ENCODE measurements at places on chromosomes 7 and 10.

DNA sequence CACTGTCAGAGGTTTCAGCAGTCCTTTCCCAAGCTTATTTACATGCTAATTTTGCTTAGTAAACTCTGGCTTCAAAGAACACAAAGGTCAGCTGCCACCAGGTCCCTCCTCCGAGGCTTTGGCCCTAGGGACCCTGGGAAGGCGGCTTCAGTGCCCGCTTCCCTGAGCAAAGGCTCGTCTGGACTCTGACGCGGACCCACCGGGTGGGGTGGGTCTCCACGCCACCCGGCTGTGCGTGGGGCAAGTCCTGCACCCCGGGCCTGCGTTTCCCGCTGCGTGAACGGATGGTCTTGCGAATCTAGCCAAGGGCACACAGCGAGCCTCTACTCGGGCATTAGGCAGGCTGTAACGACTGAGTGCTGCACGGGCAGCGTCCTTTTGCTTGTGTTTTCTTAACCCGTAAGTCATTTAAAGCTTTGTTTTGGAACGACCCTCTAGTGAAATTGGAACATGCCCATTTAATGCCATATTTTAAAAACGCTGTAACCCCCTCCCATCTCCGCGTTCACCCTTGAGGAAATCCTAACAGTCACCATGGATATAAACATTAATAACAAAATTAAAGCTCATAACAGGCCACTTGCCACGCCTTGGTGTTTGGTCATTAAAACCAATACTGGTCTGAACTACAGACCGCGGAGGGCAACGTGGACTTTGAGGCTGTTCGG is 828 bp downstream of the BNIP3 start:
- DNase-seq, result no peak

GRCh38 chr10:103433858-103434257 is 18.3 kb downstream of the CALHM2 start:
- DNase-seq, result no peak

DNA sequence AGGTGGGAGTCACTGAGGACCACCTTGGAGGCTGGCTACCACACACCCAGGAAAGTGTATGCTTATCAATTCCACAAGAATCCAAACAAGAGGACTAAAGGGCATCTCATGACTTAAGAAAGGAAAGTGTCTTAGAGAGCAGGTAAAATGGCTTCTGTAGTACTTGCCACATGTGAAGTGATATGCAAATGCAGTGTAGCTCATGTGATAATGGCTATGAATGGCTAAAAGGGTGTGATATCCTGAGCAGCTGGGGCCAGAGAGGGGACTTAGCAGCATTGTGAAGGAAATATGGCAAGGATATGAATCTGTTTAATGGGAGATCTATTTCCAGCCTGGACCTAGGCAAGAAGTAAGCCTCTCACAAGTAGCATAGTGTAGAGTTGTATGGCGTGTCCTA is 90.5 kb downstream of the BUB3 start:
- no peak for DNase-seq

DNA sequence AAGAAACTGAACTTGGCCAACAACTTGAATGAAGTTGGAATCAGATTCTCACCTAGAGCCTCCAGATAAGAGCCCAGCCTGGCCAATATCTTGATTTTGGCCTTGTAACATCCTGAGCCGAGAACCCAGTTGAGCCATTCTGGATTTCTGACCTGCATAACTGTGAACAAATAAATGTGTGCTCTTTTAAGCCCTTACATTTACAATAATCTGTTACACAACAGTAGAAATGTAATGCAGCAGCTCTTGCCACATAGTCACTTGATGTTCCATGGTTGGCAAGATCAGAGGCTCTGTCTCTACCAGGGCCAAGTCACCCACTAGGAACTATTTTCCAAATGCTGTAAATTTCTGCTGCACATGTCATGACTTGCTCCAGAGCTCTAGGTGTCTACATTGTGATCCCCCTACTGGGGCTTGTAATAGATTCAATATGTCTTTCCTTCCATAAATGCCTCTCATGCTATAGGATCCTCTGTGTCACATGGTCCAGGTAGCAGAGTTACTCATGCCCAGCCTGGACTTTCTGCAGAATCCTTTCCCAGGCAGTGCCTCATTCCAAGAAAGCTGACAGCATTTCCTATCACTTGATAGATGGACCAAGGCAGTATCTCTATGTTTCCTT is 11.4 kb upstream of the RBM20 start:
- no peak for DNase-seq

- no peak for DNase-seq
These were observed 10.6 kb downstream of the SLC25A16 start for GRCh38 chr10:68516766-68517165.

DNA sequence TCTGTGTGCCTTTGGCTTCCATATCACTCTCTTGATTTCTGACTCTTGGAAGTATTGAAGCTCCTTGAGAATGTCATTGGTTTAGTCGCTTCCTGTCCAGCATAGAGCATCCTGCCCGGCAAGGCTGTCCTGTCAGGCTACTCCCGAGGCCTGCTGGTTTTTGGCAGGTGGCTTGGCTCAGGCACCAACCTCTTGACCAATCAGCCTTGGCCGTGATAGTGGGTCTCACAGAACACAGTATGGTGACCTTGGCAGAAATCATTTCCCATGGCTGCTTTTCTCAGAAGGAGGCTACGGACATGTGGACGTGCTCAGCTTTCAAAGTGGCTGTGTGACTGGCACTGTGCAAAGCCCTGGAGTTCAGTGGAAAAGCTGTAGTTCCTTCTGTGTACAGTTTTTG is 516.9 kb downstream of the REEP3 start:
- DNase-seq, result no peak

- peak; percentile 12 for DNase-seq
These were observed 70.4 kb upstream of the ITPRID1 start for GRCh38 chr7:31443457-31443856.

DNA sequence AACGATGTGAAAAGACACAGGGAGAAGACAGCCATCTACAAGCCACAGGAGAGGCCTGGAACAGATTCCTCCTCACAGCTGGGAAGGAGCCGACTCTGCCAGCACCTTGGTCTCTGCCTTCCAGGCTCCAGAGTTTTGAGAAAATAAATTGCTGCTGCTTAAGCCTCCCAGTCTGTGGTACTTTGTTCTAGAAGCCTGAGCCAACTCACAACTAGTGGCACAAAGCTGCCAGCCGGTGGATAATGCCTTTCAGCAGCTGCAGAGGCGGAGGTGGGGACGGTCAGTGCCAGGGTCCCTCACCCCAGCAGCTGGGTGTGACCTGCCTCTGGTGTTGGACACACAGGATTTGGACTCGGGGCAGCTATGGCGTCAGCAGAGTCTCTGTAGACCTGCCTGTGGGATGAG is 255.4 kb upstream of the PITRM1 start:
- DNase-seq, result no peak

DNA sequence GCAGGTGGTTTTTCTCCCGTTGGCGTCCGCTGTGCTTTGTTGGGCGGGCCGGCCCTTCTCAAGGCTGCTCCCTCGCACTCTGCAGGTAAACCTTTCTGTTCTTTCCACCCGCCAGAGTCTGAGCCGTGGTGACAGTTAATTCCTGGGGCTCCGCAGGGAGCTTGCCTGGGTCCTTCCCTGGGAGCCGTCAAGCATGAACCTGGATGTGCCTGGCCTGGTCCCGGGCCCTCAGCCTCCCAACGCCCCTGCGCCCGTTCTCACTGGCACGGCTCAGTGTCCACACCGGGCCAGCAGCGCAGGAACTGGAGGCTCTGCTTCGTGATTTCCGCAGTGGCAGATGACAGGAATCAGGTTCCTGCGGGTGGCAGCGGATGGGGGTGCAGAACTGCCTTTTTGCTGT is 10.9 kb upstream of the NKX6-2 start:
- DNase-seq, result no peak

- no peak for DNase-seq
These were observed 13.7 kb upstream of the MAP3K8 start for GRCh38 chr10:30420266-30420665.

GRCh38 chr7:29090151-29090805 is 56.1 kb downstream of the CPVL start:
- no peak for DNase-seq

- DNase-seq, result no peak
These were observed 24.7 kb downstream of the GOLGA7B start for GRCh38 chr10:97874332-97874731.

GRCh38 chr10:112618814-112619213 is 171.8 kb downstream of the VTI1A start:
- no peak for DNase-seq

DNA sequence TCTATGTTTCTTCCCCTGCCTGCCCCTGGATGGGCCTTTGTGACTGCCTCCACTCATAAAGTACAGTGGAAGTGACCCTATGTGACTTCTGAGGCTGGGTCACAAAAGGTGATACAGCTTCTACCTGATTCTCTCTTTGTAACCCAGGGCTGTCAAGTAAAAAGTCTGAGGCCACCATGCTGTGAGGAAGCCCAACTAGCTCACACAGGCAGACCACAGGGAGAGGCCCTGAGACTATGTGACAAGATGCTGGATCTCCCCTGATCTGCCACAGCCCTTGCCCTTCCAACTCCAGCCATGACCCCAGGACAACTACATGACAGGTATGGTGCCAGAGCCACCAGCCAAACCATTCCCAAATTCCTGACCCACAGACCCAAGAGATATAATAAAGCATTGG is 45.8 kb downstream of the DRGX start:
- DNase-seq, result no peak

- DNase-seq, result peak; percentile 80
These were observed 9.9 kb upstream of the EPHB4 start for GRCh38 chr7:100837099-100837836.

DNA sequence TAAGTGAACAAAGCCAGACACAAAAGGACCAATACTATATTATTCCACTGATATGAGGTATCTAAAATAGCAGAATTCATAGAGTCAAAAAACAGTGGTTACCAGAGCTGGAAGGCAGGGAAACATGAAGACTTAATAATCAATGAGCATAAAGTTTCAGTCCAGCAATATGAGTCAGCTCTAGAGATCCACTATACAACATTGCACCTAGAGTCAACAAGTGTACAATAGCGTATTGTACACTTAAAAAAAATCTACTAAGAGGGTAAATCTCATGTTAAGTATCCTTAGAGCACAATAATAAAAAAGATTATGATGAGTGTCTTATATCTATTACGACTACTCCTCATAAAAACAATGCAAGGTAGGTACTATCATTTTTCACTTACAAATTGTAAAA is 36.1 kb downstream of the C10orf90 start:
- DNase-seq, result no peak

- DNase-seq, result no peak
These were observed 354.6 kb downstream of the SDK1 start for GRCh38 chr7:3655635-3656034.

DNA sequence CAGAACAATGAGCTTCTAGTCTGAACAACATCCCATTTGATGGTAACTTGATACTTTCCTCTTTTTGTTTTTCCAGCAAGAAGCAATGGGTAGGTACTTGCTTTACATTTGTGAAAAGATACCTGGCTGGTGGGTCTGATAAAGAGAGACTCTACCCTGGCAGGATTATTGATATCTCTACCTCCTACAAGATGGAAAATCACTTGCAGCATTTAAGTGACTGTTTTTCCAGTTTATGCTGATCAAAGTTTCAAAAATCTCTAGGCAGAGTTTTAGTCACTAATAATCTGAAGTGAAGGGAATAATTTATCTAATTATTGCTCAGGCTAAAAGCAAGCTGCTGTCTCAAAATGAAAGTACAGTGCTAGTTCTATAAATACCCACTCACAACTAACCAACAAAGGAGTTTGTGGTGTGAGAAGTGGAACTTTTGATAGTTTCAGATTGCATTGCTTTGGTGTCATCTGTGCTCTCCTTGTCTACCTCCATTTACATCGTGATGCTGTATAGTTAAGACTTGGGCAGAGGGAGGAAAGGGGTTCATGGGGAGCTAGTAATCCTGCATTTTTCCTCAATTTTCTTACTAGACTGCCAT is 86.0 kb upstream of the ANKRD1 start:
- peak; percentile 11 for DNase-seq

DNA sequence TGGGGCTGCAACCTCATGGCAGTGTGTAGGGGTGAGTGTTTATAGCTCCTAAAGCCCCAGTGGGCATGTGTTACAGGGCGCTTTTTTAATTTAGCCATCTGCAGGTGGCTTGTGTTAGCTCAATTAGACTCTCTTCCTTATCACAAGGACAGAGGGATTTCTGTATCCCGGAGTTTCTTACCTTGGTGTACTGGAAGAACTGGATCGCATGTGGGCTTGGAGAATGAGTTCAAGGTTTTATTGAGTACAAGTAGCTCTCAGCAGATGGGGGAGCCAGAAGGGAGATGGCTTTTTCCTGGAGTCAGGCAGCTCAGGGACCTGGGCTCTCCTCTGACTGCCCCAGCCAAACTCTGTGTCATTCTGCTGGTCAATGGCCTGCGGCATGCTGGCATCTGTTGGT is 153.5 kb upstream of the C7orf33 start:
- DNase-seq, result no peak

- no peak for DNase-seq
These were observed 177.3 kb upstream of the MBL2 start for GRCh38 chr10:52949899-52950298.

GRCh38 chr7:75772081-75773077 is at the start of gene CCL26:
CCL26 (minus strand) TSS chr7:75772211; CDS start chr7:75772176, 35 bp downstream.
- DNase-seq, result no peak
